ENCODE measurements at places on chromosomes 5 and 9.

DNA sequence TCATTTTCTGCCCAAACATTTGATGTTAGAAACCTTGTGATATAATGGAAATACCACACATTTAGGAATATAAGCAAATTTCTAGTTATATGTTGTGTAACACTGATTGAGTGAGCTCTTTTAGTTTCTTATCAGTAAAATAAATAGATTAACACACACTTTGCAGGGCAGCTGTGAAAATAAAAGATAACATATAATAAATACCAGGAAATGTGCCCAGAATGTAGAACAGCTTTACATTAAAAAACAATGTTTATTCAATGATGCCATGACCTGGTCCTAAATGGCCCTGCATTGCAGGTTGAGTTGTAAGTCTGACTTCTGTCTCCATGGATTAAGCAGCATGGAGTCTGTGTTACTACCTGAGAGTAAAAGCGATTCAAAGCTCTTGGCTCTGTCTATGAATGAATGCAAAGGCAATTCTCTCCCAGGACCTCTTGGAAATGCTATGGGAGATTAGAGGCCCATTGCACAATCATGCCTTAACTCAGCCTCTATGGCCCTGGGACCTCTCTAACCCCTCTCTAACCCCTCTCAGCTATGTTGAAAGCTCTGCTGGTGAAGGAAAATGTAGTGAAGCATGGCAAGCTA, 296.0 kb upstream of the ACTBL2 start:
- DNase-seq = no peak

GRCh38 chr5:130141659-130142320, 237.5 kb downstream of the CHSY3 start:
- DNase-seq = no peak

DNA sequence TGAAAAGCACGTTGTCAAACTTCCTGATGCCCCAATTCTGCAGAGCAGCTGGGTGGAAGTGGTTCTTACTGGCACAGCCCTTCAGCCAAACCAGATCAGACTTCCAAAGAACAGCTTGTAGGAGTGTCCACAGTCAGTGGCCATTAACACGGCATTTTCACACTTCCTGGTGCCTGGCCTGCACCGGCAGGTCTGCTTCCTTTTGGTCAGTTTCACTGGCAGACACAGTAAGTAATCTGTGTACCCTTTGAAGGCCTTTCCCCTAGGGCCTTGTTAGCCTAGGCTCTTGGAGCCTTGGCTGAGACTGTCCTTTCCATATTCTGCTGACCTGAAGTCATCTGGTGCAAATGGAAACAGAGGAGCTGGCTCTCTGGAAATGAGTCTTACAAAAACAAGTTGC, 297.5 kb upstream of the TNC start:
- DNase-seq = no peak

GRCh38 chr5:168978500-168978899, 322.4 kb downstream of the SLIT3 start:
- DNase-seq = no peak

DNA sequence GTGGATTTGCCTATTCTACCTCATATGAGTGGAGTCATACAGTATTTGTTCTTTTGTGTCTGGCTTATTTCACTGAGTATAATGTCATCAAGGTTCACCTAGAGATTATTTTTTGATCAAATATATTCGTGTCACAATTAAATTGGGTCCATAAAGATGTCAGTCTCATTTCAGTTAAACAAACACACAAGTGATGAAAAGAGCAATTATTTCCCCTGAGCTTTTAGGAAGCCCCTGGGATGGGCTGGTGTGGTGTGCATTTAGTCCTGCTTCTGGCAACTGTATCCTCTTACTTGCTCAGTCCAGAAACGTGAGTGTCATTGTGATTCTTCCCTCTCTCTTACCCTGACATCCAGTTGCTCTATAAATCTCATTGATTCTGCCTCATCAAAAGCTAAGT, 52.8 kb upstream of the CARTPT start:
- no peak for DNase-seq

Measured in OCI-LY7 (cell line).